Fibroblast of gingiva (primary cell): ENCODE measurements at places on chromosomes 7 and 10.

GRCh38 chr7:107643407-107643806 is 17.2 kb upstream of the SLC26A4 start:
- DNase-seq, result peak; percentile 6

DNA sequence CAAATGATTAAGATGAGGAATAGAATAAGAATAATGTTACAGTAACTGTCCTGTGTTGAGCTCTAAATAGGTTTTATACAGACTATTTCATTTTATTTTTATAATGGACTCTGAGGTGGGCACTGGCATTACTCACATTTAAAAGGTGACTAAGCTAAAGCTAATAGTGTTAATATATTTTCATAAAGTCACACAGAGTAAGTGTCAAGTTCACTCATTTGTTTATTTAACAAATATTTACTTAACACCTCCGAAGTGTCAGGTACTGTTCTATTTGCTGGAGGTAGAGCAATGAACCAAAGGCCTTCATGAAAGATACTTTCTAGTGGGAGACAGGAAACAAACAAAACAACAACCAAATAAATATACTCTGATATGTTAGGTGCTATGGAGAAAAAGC is 44.0 kb downstream of the ASB4 start:
- DNase-seq, result no peak

- DNase-seq, result no peak
Measured at GRCh38 chr7:27418541-27418940, 175.9 kb downstream of the EVX1 start.

DNA sequence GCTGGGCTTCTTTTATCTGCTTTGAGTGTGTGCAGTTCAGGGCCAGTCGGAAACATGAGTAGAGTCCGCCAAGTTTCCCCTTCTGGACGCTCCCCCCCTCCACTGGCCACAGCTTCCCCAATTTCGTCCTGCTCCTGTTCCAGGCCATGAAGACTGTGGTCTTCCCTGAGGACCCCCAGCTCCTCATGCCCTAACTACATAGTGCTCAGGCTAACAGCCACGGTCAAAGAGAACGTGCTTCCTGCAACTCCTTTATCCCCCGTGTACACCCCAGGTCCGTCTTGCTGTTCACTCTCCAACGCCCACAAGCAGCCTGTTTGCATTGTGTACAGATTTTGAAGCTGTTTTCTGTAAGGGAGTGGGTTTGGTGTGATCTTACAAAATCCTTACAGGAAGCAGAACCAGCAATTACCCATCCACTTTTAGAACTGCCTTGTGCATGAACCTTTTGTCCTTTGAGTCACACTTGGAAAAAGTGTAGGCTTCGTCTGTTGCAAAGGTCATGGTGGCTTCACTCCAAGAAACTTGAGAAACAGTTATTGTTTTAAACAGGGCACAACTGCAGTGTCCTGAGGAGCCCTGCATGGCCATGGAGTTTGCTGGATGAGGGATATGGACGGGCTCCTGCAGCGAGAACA is 77.0 kb upstream of the FAM20C start:
- DNase-seq, result peak; percentile 91

DNA sequence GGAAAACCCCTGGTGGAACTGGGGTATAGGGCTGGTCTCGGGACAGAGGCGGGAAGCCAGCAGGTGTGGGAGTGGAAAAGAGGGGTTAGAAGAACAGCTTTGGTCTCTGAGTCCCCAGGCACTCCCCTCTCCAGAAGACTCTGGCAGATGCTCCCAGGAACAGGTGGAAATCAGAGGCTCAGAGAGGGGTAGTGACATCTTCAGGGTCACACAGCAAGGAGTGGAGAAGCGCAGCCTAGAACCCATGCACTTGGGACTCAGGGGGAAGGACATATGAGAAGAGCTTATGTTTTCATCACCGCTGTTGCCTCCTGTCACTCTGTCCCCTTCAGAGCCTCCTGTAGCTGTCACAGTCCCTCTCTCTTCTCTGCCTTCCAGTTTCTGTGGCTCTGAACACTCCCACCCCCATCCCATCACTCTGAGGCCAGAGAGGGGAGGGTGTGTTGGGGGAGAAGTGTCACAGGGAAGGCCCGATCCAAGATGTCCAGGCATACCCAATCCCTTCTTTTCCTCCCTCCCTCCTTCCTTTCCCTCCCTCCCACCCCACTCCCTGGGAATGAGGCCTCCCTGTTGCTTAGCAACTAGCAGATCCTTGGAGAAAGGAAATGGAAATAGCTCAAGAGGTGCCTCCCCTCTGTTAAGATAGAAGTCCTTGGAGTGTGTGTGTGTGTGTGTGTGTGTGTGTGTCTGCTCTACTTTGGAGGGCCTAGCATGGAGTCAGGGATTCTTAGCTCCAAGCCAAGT is 32.0 kb downstream of the SRRM3 start:
- DNase-seq, result no peak

- DNase-seq, result peak; percentile 66
Measured at GRCh38 chr7:113710310-113711096, 208.3 kb downstream of the PPP1R3A start.

GRCh38 chr7:14398526-14398925 is 409.1 kb upstream of the ETV1 start:
- no peak for DNase-seq

DNA sequence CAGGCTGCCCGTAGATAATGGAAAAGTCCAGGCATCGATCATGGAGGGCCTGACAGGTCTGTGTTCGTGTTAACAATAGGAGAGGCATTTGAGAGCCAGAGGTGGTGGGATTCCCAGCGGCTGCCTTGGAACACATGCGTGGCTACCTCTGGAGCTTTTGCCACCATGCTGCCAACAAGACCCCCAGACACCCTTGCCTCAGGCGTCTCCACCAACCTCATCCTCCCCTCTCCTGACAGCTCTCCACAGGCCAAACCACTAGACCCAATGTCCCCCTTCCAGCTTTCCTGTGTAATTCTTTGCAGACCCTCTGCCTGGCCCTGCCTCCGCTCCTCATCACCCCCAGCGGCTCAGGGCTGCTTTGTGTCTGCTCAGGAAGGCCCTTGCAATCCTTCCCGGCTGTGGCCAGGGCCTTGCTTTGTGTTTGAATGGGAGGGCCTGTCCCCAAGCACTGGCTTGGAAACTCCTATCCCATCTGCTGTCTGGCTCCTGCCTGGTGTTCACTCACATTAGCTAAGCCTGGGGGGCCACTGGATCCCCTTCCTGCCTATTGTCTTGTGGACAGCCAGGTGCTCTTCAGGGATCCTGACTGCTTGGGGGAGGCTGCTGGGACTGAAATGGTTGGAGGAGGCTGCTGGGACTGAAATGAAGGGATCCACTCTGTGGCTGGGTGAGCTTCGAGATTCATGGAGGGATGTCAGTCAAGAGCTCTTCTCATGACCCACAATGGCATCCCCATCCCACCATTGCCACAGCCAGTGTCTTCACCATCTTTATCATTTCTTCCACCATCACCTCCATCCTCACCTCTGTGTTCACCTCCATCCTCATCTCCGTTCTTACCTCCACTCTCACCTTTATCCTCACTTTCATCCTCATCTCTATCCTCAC is 60.8 kb upstream of the ELN start:
- DNase-seq, result no peak

- DNase-seq, result peak; percentile 60
Measured at GRCh38 chr10:10816447-10816846, 201.2 kb upstream of the CELF2 start.

DNA sequence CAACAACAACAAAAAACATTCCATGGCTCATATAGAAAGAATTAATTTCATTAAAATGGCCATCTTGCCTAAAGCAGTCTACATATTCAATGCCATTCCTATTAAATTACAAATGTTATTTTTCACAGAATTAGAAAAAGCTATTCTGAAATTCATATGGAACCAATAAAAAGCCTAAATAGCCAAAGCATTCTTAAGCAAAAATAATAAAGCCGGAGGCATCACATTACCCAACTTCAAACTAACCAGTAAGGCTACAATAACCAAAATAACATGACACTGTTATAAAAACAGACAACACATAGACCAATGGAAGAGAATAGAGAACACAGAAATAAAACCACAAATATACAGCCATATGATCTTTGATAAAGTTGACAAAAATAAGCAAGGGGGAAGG is 330.4 kb downstream of the KIF20B start:
- no peak for DNase-seq

- DNase-seq, result no peak
Measured at GRCh38 chr7:30186725-30187124, 51.9 kb downstream of the MTURN start.

DNA sequence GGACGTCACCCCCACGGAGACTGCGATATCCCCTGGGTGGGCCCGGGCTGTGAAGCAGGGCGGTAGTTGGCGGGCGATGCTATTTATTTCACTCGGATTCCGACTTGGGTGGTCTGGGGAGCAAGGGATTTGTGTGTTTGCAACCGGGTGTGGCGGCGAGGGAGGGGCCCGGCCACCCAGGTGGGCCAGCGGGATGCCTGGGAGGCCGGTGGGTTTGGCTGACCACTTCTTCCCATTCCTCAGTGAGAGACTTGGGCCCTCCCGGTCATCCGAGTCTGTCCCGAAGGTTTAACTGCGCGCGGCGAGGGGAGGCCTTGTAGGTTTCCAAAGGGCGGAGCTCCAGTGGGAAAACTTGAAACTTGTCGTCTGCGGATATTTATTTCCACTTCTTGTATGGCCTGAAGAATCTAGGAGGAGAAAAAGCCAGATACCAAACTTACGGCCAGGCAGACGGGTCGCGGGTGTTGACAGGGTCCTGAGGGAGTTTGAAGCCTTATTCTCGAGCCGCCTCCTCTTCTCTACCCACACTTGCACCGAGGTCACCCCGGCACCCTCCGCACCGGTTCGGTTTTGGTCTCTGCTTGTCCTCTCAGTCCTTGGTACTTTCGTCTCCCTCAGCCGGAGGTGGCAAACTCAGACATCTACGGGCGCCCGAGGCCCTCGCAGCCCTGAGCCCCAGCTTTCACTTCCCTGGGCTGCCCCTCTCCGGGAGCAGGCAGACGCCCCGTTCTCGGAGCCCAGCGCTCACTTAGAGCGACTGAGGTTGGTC is 17.9 kb downstream of the ZNF316 start:
- DNase-seq, result no peak

GRCh38 chr10:30111340-30112022 is 52.1 kb upstream of the JCAD start:
- peak; percentile 80 for DNase-seq

GRCh38 chr10:113520690-113521474 is 32.0 kb upstream of the HABP2 start:
- peak; percentile 70 for DNase-seq

GRCh38 chr10:22605168-22605567 is 109.2 kb downstream of the PIP4K2A start:
- peak; percentile 73 for DNase-seq

GRCh38 chr7:64371116-64371515 is 57.4 kb downstream of the ZNF736 start:
- DNase-seq, result no peak

GRCh38 chr7:143408686-143409561 is at the start of gene EPHA1:
TSS of gene EPHA1 (minus strand) at chr7:143408856. CDS start at chr7:143408805, 51 bp downstream.
- DNase-seq, result no peak

- no peak for DNase-seq
Measured at GRCh38 chr7:130473876-130474275, 18.0 kb upstream of the MEST start.
